ENCODE measurements at places on chromosomes 4 and X.

GRCh38 chr4:57373991-57374390 is 263.8 kb upstream of the IGFBP7 start:
- no peak for DNase-seq

DNA sequence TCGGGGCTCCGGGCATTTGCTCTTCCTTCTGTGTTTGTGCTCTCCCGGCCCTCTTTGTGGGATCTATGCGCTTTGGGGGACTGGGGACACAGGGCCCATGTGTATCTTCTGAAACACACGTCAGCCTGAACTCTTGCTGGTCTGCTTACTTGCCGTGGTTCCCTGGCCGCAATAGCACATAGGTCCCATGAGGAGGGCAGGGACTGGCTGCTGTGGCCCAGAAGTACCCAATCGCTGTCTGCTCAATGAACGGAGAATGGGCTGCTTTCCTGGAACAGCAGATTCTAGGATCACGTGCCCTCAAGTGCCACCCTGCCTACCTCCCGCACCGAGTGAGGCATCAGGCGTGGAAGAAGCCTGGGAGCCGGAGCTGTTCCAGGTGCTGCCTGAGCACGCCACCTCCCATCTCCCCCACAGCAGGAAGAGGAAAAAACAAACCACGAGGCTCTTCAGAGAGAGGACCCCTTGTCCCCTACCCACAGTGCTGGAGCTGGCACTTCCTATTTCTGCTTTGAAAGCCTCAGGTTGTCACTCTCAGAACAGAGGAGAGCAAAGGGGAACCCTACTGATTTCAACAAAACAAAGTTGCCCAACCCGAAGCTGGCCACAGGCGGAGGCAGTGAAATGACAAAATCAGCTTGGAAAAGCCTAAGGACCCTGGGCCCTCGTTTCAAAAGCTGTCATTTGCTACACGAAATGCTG is 3.8 kb downstream of the G6PD start:
- no peak for DNase-seq

GRCh38 chr4:35124106-35124505 is 1120.2 kb downstream of the ARAP2 start:
- no peak for DNase-seq

GRCh38 chrX:18194688-18195087 is 26.0 kb downstream of the BEND2 start:
- no peak for DNase-seq

- DNase-seq, result no peak
Measured at GRCh38 chr4:17797808-17798207, 12.7 kb downstream of the DCAF16 start.

- DNase-seq, result no peak
Measured at GRCh38 chr4:15202481-15202880, 200.2 kb downstream of the CPEB2 start.

DNA sequence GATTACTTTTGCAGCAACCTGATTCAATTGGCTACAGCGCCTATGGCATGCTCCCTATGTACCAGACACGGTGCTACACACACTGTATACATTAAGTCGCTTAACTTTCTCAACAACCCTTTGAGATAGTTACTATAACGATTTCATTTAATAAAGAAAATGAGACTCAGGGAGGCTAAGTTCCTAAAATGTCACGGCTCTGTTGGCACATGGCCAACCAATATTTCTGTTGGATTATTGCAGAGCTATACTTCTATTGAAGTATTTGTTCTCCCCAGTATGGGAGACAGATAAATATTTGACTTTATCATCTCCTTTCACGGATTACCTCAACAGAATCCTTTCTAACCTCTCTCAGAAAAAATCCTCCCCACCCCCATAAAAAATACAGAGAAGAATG is 25.3 kb downstream of the CLNK start:
- DNase-seq, result no peak

- no peak for DNase-seq
Measured at GRCh38 chr4:955161-955921, 18.0 kb downstream of the DGKQ start.

- DNase-seq, result no peak
Measured at GRCh38 chr4:132195176-132195575, 953.9 kb upstream of the PCDH10 start.

DNA sequence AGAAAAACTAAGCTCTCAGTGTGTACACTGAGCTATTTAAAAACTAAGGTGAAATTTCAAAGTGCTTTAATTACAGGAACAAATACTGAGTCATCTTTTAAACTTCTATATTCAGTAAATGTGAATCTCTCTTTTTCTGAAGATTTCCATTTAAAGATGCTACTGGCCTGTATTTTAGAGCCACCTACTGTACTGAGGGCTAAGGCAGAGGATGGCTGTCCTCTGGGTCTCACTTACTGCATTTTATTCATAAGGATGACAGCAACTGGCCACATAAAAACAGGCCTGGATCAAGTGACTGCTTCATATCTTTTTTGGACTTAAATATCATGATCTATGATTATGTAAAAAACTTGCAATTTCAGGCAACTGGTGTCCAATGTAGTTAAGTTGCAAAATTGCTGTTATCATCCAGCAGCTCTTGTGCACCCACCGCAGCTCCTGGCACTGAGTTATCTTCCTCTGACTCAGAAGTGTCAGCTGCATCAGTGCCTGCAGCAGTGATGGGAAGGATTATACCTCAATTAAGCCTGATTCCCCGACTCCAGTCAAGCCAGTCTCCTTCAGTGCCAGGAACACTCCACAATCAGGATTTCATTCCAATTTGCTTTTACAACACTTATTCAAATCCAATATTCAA is 1073.7 kb downstream of the PDHA2 start:
- DNase-seq, result no peak

- no peak for DNase-seq
Measured at GRCh38 chr4:39539089-39539611, 11.9 kb upstream of the UGDH start.

- DNase-seq, result no peak
Measured at GRCh38 chr4:78018271-78019049, 38.7 kb upstream of the FRAS1 start.

DNA sequence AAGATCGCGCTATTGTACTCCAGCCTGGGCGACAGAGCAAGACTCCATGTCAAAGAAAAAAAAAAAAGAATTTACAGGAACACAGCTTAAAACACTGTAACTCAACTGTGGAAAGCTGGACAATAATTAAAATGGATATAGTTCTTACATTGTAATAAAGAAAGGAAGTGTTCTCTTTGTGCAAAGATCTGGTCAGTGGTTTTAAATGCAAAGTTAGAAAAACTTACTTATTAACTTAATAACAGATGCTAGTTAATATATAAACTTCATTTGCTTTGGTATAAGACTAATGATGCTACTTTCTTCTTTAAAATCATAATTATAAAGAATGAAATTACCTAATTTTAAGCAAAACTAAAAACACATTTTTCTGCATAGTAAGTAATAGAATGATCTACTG is 2024.1 kb upstream of the TENM3 start:
- DNase-seq, result no peak

GRCh38 chr4:74675673-74676279 is 118.5 kb downstream of the BTC start:
- DNase-seq, result no peak

DNA sequence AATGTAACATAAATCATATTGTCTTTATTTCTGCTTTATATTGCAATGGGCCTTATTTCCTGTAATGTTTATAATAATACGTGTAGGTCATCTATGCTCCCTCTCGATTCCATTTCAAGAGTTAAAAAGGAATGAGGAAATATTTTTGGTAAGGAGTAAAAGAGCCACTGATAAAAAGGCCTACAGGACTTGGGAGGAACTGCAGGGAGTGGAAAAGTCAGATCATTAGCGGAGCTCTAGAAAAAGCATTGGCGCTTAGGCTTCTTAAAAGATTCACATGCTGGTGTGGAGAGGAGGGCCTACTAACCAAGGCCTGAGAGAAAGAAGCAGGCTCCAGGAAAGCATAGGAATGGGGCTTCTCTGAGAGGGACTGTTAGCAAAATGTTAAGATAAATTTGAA is 82.9 kb upstream of the PNPLA4 start:
- DNase-seq, result no peak

DNA sequence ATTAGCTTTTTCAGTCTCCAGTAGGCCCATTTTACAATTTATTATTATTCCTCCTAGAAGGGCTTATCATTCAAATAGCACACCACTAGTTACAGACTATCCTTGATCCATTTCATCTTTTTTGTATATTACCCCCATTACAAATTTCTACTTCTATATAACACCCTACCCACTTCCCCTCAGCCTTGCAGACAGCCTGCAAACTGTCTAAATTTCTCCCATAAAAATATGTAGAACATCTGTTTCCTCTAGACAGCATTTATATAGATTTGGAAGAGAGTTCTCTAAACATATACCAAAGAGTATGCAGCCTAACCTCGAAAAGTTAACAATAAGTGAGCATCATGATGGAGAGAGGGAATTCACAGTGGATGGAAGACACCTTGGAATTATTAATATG is 30.8 kb downstream of the COMMD8 start:
- no peak for DNase-seq

GRCh38 chrX:113726898-113727297 is 857.0 kb upstream of the HTR2C start:
- DNase-seq, result no peak

DNA sequence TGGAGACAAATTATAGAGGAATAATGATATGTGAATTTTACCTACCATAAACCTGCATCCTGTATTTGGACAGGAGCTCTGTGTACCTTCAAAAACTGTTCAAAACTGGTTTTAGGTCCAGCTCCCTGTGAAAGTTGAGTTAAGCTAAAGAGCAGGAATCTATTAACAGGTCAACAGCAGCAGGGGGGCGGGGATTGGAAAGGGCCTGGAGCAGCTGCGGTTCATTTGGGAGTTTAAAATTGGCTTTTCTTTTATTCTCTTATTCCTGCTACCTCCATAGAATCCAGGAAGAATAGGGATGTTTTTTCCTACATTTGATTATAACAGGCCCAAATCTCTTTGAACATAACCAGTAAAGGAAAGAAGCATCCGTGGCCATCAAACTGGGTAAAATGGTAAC is 23.8 kb downstream of the SHROOM3 start:
- no peak for DNase-seq

- no peak for DNase-seq
Measured at GRCh38 chr4:22427675-22428074, 88.2 kb downstream of the ADGRA3 start.

All from stimulated activated CD8-positive, alpha-beta memory T cell treated with anti-CD3 and anti-CD28 coated beads, Interleukin-7, amount 100 ng/mL, for 1 hour (primary cell).